Brain pericyte (primary cell): ENCODE measurements at places on chromosomes 1 and 21.

DNA sequence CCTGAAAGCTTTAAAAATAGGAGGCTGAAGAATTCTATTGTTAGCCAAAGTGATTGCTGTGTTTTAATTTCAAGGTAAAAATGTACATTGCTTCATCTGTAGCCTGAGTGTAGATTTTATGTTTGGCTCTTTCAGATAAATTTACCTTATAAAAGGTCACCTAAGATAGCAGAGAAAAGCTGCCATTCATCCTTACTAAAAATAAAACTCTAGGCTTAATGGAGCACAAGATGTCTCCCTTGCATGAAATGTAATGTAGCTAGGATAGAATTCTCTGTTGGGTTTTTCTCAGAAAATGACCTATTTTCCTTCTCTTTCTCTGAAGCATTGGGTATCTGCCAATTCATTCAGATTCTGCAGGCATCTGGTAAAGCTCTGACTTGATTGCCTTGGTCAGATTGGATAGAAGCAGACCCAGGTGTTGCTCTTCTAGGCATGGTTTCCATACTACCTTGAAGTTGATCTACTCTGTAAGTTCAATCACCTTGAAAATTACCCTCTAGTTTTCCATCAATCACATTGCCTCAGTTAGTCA is 176.6 kb upstream of the GORAB start:
- no peak for DNase-seq

DNA sequence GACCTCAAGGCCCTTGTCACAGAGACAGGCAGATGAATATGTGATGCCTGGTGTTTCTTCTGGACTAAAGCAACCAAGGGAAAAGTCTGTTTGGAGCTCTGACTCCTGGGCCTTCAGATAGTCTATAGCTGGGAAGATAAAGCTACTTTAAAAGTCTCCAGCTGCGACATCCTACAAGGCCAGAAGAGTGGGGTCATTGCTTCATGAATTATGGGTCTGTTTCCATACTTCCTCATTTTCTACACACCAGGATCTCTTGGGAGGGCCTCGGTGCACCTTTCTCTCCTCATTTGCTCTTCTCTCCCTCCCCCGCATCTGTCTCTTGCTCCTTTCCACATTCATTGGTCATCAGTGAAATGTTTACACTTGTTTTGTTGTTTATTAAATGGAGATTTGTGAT is 44.8 kb downstream of the SYT2 start:
- DNase-seq, result no peak

DNA sequence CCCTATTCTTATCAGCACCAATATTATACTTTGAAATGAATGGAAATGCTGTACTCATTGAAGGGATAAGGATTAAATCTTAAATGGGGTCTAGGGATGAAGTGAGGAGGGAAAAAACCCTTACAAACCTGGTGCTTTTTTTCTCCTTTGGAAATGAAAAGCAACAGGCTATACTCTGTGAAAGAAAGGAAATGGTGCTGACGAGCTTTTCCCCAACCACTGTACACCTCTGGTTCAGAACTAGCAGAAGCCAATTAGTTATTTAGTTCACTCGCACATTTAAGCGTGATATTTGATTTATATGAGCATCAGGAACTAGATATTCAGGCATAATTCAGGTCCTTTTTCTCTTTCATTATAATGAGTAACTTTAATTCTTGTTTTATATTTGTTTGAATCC is 74.5 kb upstream of the S1PR1 start:
- no peak for DNase-seq

DNA sequence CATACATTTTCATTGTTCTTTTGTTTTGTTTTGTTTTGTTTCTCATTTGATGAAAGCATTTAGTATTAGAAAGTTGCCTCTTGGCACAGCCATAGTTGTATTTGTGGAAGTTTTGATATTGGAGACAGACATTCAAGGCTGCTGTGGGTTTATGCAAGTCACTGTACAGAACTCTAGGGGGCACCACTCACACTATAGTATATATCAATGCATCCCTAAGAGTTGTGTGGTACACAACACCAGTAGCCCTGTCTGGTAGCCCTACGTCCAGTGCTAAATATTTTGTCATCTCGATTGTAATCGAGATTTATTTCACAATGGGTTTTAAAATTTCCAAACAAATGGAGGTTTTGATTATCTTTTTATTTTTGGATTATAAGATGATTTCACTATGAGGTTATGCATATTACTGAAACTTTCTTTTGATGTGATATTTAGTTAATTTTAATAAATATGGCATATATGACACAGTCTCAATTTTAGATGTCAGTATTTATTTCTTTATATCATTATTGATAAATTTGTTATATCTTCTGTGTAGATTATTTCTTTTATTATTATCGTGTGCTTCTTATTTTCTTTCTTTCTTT is 112.2 kb downstream of the NR5A2 start:
- no peak for DNase-seq

DNA sequence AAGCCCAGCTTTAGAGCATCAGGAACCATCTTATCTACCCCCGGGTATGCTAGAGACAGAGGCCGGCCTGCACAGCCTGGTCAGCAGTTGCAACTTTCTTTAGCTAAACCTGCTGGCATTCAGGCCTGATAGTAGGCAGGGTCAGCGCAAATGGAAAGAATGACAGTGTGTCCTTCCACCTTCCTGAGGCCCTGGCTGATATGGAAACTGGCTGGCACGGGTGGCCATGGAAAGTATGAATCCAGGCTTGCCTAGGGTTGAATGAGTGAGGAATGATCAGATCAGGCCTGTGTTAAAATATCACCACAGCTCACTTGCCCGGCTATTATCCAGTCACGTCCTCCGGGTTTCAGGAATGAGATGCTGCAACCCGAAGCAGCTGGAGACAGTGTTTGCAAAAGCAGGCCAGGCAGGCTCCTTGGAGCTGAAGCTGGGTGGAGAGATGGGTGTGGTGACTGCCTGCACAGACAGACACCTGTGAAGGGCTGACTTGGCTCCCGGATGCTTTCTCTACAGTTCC is 34.7 kb downstream of the RCAN1 start:
- DNase-seq, result no peak

DNA sequence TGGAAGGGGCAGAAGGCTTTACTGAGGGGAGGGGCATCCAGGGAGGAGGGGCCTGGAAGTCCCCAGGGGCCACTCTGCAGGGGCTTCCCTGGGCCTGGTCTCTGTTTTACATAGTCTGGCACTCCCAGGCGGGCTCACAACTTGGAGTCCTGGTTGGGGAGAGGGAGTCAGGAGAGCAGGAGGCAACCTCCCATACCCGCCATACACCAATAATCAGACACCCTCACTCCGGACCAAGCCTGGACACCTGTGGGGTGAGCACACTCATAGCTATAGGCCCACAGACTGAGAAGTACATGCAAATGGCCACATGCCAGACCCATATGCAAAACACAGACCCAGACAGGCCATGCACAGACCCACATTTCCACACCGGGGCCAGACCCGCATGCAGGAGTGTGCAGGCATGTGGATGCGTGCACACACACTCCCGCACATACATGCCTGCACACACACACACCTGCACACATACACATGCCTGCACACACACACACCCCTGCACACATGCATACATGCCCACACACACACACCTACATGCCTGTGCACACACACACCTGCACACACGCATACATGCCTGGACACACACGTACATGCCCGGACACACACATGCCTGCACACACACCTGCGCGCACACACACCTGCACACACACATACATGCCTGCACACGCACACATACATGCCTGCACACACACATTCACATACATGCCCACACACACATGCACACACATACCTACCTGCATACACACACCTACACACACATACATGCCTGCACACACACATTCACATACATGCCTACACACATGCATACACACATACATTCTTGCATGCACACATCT is 89.5 kb upstream of the RUNX3 start:
- DNase-seq, result no peak
